GM23338 (cell line): ENCODE measurements at places on chromosomes 1 and 21.

GRCh38 chr1:151993734-151994496, at the start of gene S100A10:
TSS of gene S100A10 (minus strand) at chr1:151993859. CDS start at chr1:151986230, 7,629 bp downstream.
- DNase-seq = peak; percentile 74
- H3K36me3 ChIP-seq = no peaks in the 10 kb centered on the region
- H3K27me3 ChIP-seq = peaks cover 16% of the 10 kb centered on the region

GRCh38 chr1:245418077-245418476, 263.3 kb downstream of the KIF26B start:
- no peak overlapping the region for H3K4me3 ChIP-seq
- H3K27me3 ChIP-seq = no peaks in the 10 kb centered on the region
- no peaks in the 10 kb centered on the region for H3K36me3 ChIP-seq

DNA sequence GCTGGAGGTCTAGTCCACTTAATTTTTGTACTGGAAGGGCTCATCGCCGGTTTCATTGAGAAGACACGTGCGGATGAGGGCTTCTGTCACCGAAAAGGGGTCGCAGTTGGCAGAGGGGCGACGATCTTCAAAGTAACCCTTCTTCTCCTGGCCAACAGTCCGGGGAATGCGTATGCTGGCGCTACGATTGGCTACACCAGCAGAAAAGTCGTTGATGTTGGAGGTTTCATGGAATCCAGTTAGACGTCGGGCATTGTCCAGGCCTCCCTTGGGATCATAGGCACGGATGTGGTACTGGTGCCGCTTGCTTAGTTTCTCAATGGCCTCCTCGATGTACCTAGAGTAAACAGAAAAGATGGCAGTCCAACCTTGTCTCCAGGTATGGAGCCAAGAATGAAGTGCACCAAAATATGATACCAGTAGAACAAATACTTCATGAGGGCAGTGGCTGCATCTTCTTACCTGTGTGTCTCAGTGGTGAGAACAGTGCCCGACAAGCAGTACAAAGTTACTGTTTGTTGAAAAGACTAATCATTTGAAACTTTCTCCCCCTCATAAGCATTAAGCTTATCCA, 7.1 kb downstream of the GLUL start:
- peaks cover 12% of the 10 kb centered on the region; the same call in 1 of the 2 replicates for H3K4me1 ChIP-seq
- no peaks in the 10 kb centered on the region for H3K27me3 ChIP-seq
- no peak overlapping the region for H3K4me3 ChIP-seq
- H3K27ac ChIP-seq = no peak overlapping the region

DNA sequence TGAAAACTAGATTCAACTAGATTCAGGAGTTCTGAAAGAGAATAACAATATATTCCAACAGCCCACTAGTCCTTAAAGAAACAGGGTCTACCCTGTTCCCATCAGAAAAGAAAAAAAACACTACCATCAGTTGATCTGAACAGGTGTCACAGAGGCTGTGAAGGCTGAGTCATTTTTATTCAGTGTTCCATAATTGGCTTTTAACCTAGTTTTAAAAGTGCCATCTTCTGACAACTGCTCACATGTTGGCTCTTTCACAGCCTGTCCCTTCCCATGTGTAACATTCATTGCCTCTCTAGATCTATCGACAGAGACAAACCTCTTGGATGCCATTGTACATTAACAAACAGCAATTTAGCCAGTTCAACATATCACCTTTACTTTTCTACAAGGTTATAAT, 243.7 kb downstream of the TBX15 start:
- H3K36me3 ChIP-seq = no peaks in the 10 kb centered on the region
- H3K4me1 ChIP-seq = peaks cover 8% of the 10 kb centered on the region
- H3K4me3 ChIP-seq = no peak overlapping the region
- H3K27ac ChIP-seq = no peak overlapping the region
- H3K27me3 ChIP-seq = no peaks in the 10 kb centered on the region

DNA sequence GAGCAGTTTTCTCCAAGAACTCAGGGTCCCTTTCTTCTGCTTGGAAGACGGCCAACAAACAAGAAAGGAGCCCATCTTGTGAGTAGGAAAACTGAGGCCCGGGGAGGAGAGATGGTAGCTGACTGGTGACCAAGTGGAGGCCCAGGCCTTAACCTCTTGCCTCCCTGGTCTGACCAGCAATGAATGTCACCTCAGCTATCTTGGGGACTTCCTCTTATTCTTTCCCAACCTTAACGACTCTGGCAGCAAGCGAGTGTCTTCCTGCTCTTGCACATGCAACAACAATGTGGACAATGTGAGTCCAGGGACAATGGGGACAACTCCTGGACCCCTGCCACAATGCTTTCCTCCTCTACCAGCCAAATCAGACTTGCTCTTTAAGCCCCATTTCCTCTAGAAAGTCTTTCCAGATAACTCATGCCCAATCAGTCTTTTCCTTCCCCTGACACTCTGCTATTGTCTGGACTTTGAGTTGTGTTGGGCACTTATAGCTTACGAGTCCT, 12.6 kb downstream of the HSPG2 start:
- no peak overlapping the region for H3K4me3 ChIP-seq
- H3K27me3 ChIP-seq = no peaks in the 10 kb centered on the region
- no peaks in the 10 kb centered on the region for H3K36me3 ChIP-seq
- DNase-seq = no peak
- peaks cover 26% of the 10 kb centered on the region for H3K4me1 ChIP-seq
- no peak overlapping the region for H3K27ac ChIP-seq

- no peaks in the 10 kb centered on the region for H3K36me3 ChIP-seq
- no peak for DNase-seq
- peaks cover 8% of the 10 kb centered on the region for H3K4me1 ChIP-seq
- no peak overlapping the region for H3K4me3 ChIP-seq
- no peak overlapping the region for H3K27ac ChIP-seq
Observed at GRCh38 chr1:203401199-203401877, 50.4 kb upstream of the FMOD start.

DNA sequence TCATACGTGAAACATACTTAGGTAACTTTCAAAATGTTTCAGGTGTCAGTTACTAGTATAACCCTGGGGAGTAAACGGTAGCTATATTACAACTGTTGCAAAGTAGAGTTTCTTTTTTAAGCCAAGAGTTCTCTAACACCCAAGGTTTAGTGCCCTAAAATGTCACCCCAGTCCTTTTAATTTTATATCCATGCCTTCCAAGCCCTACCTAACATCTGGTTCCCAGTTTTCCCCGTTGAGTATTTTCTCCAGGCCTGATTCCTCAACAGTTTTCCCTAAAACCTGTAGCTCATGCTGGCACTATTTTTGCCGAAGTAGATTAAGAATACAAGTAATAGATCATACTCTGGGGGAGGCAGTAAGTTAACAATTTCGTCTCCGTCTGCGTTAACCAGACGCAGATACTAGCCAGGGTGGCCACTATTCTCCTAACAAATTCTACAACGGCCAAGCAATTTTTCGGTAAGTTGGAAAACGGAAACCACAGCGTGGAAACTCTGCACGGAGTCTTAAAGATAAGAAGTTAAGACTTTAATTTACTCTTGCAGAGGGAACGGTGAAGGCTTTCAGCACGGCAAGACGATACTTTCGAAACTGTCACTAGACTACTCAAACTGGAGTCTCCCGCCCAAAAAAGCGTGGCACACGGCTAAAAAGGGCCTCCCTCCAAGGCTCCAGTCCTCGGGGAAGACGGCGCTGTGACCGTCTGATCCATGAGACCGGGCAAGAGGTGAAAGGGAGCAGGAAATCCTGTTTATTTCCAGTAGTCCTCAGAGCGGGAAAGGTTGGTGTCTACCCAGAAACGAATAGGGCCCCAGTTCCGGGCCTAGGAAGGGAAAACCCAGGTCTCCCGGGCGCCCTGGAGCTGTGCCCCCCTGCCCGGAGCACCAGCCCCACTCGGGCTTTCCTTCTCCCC, 945 bp downstream of the SRSF4 start:
- H3K27ac ChIP-seq = peak overlapping the region; percentile 98
- H3K27me3 ChIP-seq = no peaks in the 10 kb centered on the region
- H3K36me3 ChIP-seq = peaks cover 6% of the 10 kb centered on the region; the same call in 1 of the 2 replicates
- peak overlapping the region; percentile 88 for H3K4me3 ChIP-seq
- DNase-seq = peak; percentile 53

DNA sequence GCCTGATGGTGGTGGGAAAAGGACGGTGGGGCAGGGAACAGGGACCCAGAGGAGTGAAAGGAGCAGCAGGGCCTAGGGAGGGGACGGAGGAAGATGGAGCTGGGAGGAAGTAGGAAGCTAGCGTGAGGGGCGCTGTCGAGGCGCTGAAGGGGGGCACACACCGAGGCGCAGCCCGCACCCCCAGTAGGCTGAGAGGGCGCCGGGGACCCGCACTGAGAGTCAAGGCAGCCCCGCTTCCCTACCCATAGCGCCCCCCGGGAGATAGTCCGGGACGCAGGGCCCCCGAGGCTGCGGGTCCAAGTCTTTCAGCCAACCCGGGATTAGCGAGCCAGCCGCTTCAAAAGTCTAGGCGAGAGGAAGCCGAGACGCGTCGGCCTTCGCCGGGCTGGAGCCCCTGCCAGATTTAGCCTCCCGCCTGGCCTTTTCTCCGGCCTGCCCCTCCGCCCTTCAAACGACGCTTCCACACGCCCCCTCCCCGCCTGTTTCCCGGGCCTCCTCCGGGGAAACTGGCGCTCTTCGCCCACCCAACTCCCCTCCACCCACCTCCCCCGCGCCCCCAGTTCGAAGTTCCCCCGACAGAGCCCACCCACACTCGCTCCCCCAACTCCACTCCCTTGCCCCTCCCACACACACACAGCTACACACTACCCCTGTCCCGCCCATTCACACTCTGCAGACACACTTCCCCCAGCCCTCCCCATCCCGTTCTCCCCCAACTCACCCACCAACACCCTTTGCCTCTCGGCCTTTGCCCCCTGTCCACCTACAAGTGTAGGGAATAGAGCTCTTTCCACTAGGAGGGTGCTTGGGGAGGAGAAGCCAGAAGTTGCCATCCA, 7.8 kb upstream of the PROX1 start:
- H3K36me3 ChIP-seq = no peaks in the 10 kb centered on the region
- no peak overlapping the region for H3K27ac ChIP-seq
- peaks cover 68% of the 10 kb centered on the region for H3K4me1 ChIP-seq
- peaks cover 98% of the 10 kb centered on the region for H3K27me3 ChIP-seq

DNA sequence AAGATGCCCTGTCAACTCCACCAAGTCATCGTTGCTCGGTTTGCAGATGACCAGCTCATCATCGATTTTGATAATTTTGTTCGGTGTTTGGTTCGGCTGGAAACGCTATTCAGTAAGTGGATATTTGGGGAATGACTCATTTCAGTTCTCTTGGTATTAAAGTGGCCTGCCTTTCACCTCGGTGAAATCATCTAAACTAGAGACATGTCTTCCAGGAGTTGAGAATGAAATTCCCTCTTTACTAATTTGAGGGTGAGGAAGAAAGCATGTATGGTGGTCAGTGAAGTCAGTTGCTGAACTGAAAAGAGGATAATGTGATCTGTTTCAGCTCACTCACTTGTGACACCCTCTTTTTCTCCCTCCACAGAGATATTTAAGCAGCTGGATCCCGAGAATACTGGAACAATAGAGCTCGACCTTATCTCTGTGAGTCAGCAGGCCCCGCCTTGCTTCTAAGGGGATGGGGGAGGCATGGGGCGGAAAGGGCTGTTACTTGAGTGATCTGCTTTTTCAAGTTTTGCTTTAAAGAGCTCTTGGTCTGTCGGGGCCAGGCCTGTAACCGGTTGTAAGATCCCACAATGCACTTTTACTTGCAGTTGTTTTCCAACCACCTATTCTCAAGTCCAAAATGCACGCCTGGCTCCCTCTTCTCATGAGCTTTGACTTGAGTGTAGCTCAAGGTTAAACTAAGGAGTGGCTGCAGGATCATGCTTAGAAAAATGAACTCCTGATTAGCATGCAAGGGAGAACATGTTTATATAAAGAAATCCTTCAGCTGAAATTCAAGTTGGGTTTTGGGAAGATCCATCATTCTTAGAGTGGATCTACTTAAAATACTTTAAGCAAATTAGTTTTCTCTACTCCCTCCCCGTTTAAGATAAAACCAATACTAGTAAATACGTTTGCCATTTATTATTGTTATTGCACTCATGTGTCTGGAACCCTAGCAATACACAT, 59.8 kb downstream of the CAPN2 start:
- H3K36me3 ChIP-seq = peaks cover 8% of the 10 kb centered on the region; the same call in 1 of the 2 replicates
- H3K27me3 ChIP-seq = no peaks in the 10 kb centered on the region
- 0 out of 2 replicates have a peak, but pooled peaks cover 7% of the 10 kb centered on the region for H3K4me1 ChIP-seq
- 0 out of 2 replicates have a peak overlapping the region, but pooled peaks have one; percentile 43 for H3K27ac ChIP-seq
- peak; percentile 64 for DNase-seq
